Activated T-helper 1 cell treated with anti-CD3 and anti-CD28 coated beads, Interleukin-2, amount 50 U/mL, for 16 hours (primary cell): ENCODE measurements at places on chromosomes 7 and 10.
A peak's percentile ranks its signal among the peaks of the same experiment; 100 is the strongest.

GRCh38 chr7:17774248-17774647, 166.0 kb downstream of the SNX13 start:
- DNase-seq = no peak

DNA sequence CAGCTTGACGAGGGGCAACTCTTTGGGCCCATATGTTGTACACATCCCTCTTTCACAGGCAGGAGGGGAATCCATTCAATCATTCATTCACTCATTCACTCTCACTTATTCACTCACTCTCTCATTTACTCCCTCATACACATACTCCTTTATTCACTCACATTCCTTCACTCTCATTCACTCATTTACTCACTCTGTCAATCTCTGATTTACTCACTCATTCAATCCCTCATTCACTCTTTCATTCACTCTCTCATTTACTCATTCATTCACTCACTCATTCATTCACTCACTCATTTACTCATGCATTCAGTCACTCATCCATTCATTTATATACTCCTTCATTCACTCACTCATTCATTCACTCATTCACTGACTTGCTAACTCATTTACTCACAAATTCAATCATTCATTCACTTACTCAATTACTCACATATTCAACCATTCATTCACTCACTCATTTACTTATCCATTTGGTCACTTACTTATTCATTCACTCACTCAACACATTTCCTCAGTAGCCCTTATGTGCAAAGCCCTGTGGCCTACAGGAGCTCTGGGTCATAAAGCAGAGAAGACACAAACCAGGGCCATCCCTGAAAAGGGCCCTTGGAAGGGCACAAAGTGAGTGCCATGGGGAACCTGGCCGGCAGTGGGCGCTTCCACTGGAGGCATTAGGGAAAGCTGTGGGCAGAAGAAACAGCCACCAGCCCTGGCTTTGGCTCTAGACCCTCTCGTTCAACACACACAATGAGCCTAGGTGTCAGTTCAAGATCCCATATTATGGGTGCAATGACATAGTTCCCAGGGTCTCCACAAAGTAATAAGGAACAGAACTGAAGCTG, 26.0 kb downstream of the HIP1 start:
- no peak for DNase-seq

DNA sequence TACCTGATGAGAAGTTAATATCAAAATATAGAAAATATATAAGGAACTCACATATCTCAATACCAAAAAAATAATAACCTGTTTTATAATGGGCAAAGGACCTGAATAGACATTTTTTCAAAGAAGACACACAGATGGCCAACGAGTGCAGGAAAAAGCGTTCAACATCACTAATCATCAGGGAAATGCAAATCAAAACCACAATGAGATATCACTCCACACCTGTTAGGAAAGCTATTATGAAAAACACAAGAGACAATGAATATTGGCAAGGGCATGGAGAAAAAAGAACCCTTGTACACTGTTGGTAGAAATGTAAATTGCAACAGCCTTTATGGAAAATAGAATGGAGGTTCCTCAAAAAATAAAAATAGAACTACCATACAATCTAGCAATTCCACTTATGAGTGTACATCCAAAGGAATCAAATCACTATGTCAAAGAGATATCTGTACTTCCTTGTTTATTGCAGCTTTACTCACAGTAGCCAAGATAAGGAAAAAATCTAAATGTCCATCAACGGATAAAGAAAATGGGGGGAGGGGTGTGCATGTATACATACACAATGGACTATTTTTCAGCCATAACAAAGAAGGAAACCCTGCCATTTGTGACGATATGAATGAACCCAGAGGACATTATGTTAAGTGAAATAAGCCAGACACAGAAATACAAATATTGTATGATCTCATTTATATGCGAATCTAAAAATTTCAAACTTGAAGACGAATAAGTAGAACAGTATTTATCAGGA, 3.6 kb upstream of the ALOX5 start:
- no peak for DNase-seq

DNA sequence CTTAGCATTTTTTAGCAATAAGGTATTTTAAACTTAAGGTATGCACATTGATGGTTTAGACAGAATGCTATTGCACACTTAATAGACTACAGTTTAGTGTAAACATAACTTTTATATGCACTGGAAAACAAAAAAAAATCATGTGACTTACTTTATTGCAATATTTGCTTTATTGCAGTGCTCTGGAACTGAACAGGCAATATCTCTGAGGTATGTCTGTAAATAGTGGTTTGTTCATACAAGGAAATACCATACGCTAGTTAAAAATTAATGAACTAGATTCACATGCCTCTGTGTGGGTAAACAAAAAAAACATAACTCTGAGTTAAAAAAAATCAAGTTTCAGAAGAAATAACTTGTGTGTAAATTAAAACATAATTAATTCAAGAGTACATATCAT, 479.0 kb upstream of the MKI67 start:
- no peak for DNase-seq

GRCh38 chr10:74061104-74061503, 63.2 kb downstream of the VCL start:
- DNase-seq = no peak

DNA sequence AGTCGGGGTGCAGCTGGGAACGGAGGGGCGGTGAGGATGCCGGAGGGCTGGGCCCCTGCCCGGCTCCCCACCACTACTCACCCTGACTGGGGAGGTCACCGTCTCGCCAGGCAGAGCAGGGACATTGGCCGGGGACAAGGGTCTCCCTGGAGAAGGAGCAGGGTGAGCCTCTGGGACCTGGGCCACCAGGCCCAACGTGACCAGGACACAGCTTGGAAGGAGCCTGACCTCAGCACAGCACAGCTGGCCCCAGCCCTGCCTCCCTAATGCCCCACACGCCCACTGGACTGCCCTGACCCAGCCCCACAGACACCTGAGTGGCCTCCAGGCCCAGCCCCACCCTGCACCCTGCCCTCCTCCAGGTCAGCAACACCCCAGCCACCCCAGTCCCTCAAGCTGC, 21.1 kb downstream of the MICALL2 start:
- no peak for DNase-seq

- DNase-seq = no peak
These were observed 36.0 kb downstream of the MAT1A start for GRCh38 chr10:80253266-80253962.

DNA sequence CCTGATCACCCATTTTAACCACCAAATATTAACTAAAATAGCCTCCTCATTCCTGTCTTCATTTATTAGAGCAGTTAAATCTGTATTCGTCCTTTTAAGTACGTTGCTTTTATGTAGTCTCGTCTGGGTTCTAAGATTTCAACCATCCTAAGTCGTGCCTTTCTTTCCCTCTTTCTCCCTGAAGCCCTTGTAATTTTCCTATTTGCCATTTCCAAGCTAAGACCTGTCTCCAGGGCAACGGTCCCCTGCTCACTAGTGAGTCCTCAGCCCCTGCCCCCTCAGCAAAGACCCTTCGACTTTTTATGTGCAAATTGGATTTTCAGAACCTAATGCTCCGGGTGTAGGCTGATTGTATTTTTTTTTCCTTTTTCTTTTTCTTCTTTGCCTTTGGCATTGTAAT, 16.1 kb upstream of the MEST start:
- DNase-seq = no peak

DNA sequence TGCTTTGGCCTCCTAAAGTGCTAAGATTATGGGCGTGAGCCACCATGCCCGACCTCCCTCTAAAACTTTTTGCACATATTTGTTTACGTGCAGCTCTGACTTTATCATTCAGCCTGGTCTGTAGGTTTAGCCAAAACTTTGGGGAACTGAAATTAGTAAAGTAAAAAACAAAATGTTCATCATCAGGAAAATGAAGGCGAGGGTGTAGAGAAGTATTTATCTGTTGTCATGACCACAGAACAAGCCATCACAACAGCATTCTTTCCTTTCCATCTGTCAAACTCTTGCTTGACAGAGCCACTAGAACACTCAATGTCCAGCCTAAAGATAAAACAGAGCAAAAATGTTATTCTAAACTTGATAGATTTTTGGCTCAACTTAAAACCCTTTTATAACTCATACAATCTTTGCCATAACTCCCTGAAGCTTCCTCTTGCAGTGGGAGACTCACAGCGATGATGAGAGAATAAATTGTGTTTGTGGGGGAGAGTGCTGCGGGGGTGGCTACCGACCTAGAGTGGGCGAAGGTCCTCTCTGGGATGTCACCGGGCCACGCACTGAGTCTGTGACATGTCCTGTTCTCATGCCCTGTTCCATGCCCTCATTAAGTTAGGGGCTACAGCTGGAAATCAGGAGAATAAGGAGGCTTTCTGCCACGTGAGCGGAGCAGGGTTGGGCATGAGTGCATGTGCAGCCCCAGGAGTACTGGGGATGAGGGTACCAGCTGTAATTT, 58.6 kb upstream of the MKRN1 start:
- no peak for DNase-seq

- no peak for DNase-seq
These were observed 4.9 kb downstream of the OPN4 start for GRCh38 chr10:86659161-86659691.

DNA sequence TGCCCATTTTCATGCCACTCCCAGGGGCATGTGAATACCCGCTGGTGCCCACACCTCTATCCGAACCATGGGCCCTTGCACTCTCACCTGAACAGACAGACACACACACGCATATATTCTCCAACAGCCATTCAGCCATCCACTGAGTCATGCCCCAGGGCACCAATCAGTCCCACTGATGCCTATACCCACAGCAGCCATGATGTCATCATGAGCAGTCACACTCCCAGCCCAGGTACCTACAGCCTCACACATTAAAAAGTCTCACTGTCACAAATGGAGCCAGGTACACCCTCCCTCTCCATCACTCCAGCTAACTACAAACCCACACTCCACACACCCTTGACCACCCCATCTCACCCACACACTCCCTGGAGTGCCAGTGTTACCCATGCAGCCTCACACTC, 12.2 kb downstream of the VSIR start:
- DNase-seq = no peak

DNA sequence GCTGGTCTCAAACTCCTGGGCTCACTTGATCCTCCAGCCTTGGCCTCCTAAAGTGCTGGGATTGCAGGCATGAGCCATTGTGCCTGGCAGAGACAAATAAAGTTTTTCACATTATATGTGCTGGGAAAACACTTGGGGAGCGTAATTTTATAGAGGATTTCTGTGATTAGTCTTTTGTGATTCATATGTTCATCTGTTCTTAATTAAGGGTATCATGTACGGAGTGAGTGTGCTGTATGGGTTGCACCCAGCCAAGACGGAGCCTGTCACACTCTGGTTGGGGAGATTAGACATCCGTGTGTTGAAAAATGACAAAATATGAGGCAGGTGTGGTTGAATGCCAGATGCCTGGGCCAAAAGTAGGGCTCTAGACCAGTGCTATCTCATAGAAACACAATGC, 10.3 kb downstream of the ADRB1 start:
- DNase-seq = no peak

GRCh38 chr10:12397147-12397896, 48.0 kb downstream of the CAMK1D start:
- no peak for DNase-seq

GRCh38 chr10:119209035-119209735, 1.8 kb downstream of the GRK5 start:
- DNase-seq = peak; percentile 25

- no peak for DNase-seq
These were observed 243.8 kb downstream of the RPS24 start for GRCh38 chr10:78277314-78278057.

GRCh38 chr7:3670898-3671297, 369.8 kb downstream of the SDK1 start:
- no peak for DNase-seq

DNA sequence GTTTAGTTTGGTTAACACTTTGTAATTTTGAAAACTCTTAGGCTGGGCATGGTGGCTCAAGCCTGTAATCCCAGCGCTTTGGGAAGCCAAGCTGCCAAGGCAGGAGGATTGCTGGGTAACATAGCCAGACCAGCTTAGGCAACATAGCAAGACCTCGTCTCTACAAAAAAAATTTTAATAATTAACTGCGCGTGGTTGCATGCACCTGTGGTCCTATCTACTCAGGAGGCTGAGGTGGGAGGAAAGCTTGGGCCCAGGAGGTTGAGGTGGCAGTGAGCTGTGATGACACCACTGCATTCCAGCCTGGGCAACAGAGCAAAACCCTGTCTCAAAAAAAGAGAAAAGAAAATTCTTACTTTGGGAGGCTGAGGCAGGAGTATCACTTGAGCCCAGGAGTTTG, 18.2 kb downstream of the MYOZ1 start:
- no peak for DNase-seq

- no peak for DNase-seq
These were observed 17.4 kb upstream of the SLF2 start for GRCh38 chr10:100895346-100895745.

- no peak for DNase-seq
These were observed 18.8 kb upstream of the DPYSL4 start for GRCh38 chr10:132167976-132168375.

GRCh38 chr7:135930565-135931461, 46.3 kb downstream of the MTPN start:
- DNase-seq = no peak

DNA sequence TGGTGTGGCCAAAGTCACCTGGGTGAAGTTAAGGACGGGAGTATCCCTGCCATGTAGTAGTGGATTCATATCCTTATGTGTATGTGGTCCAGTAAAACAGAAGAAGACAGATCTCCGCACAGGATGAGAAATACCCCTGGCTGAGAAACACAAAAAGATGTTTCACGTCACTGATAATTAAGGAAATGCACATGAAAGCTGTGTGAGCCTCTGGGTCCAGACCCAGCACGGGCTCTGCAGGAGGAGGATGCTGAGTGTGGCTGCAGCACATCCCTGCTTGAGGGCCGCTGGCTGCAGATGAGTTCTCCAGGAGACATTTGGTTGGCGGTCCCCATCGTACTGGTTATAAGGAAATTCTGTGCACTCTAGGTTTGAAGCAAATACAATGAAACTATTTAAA, 8.2 kb upstream of the SUN1 start:
- no peak for DNase-seq

DNA sequence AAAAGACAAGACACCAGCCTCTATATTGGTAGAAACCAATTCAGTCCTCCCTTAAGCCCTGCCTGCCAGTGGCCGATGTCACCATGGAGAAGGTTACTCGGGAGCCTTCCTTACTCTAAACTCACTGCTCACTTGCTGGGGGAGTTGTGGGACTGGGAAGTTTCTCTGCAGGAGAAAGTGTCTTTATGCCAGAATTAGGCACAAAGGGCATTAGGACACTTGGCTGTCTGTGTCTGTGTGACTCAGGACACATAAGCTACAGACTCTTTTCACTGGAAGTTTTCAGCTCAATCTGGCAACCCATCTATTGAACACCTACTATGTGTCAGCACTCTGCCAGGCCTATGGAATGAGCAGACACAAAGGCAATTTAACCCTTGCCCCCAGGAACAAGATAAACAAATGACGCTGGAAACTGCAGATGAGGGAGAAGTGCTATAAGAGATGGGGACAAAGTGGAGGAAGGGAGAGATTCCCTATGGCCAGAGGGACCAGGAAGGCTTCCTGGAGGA, 49.5 kb upstream of the CACUL1 start:
- no peak for DNase-seq
